ENCODE measurements at places on chromosomes 5 and 9.

GRCh38 chr9:3200331-3200774 lies 325.4 kb downstream of the RFX3 start:
- no peak for DNase-seq

DNA sequence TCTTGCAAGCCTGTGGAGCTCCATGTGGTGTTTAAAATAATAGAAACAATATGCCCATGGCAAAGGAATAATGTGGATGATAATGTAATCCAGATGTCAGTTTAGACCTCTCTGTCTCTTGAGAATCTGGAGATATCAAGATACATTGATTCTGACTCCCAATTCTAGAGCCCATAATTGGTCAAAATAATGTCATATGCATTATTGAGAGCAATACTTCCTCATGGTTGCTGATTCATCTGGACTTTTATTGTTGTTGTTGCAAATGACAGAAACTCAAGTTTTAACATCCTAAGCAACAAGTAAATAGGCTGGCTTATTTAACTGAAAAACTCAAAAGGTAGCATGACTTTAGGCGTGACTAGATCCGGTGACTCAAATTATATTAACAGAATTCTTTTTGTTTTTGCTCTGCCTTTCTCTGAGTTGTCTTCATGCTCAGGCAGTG lies 152.1 kb downstream of the PCSK1 start:
- no peak for DNase-seq

DNA sequence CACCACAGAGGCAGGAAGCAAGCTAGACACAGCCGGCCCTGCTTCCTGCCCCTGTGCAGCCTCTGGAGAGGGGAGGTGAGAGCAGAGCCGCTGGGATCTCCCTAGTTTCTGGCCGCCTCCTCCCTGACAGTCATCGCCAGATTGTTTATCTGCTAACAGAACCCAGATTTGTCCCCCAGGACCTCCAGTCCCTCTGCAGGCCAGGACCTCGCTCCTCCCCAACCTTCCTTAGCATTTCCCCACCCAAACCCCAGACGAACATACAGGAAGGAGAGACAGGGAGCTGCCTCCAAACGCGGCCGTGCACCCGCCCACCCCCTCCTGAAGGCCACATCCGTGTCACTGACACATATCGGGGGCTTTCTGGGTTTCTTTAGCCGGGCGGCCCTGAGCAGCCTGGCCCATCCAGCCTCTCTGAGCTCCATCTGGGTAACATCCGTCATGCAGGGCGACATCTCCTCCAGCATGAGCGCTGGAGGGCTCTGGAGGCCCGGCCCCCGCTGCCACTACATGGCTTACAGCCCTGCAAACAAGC lies 47.5 kb downstream of the DBH start:
- no peak for DNase-seq

- DNase-seq: no peak
Measured at GRCh38 chr5:14115323-14115895, 27.7 kb upstream of the TRIO start.

GRCh38 chr9:133732639-133733408 lies 5.3 kb downstream of the SARDH start:
- peak; percentile 35 for DNase-seq

DNA sequence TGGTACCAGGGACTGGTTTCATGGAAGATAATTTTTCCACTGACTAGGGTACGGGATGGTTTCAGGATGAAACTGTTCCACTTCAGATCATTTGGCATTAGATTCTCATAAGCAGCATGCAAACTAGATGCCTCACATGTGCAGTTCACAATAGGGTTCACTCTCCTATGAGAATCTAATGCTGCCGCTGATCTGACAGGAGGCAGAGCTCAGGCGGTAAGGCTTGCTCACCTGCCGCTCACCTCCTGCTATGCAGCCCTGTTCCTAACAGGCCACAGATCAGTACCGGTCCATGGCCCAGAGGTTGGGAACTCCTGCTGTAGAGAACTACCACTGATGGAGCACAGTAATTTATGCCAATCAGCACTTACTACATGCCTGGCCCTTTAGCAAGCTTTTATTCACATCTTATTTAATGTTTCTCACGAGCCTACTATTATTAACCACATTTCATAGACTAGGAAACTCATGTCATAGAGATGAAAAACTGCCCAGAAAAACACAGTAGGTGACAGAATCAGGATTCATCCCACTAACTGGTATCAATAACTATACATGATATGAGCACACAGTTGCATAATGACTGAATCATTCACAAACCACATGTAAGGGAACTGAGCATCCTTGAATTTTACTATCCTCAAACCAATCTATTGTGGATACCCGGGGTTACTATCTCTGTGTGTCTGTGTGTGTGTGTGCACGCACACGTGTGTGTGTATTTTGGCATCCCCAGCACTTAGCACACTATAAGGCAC lies 46.5 kb downstream of the SVEP1 start:
- no peak for DNase-seq

- no peak for DNase-seq
Measured at GRCh38 chr9:105396441-105396840, 51.4 kb upstream of the FSD1L start.

Data from ureter (tissue), 1 donor.